ENCODE measurements at places on chromosomes 1 and 21.

GRCh38 chr1:53869454-53870117, 20.0 kb downstream of the YIPF1 start:
- no peak for DNase-seq

DNA sequence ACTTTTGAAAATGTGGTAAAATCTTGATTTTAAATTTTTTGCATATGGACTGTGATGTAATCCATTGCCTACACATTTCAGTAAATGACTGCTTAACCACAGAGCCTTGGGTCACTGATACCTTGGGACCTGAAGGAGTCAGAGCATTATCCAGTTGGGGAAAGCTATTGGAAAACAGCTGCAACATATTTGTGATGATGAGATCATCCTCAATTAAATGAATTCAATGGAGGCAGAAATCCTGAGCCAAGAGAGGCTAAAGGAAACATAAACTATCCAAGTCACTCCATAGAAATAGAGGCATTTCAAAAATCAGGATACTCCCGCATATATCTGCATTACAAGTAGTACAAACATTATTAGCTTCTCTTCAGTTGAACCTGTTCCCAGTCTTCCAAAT, 99.8 kb upstream of the PRMT6 start:
- DNase-seq = no peak

DNA sequence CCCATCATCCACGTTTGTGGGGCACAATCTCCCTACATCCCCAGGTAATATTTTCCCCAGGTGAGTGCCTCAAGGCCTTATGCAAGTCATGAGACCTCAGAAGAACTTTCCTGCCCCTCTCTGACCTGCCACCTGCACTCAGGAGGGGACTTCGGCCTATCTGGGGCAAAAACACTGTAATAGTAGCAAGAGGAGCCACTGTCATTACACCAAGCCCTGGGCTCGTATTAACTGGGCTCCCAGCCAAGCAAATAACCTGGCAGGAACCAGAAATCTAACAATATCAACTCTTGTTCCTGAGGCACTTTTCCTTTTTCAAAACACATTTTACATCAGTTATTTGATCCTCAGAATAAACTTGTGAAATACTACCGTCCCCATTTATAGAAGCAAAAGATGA, 30.9 kb downstream of the LAMB3 start:
- no peak for DNase-seq

GRCh38 chr1:231357831-231358354, 19.8 kb downstream of the SPRTN start:
- peak; percentile 55 for DNase-seq

- DNase-seq = no peak
Observed at GRCh38 chr1:244019982-244020485, 31.0 kb upstream of the ZBTB18 start.

DNA sequence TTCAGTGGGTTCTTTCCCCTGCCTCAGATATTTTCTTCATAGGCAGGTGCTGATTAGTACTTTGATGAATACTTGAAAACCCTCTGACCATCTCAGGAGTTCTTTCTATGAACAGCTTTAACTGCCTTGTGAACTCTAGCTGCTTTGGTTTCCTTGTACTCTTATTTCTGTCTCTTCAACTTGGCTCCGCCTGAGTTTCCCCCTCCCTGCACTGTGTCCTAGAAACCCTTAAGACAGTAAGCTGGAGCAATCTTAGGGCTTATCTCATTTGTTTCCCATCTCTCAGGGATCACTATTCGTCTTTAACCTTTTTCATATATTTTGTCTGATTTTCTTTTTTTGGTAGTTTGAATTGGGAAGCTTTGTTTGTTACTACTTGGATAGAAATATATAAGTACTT, 99.1 kb downstream of the PKN2 start:
- no peak for DNase-seq

GRCh38 chr1:57329937-57330336, 93.9 kb downstream of the DAB1 start:
- no peak for DNase-seq
